ENCODE measurements at places on chromosomes 4 and X. TPM values are rescaled to one million over a fixed set of nuclear protein-coding genes. Genes with fewer than 3 reads are reported as not detected.
A peak's percentile ranks its signal among the peaks of the same experiment; 100 is the strongest.

DNA sequence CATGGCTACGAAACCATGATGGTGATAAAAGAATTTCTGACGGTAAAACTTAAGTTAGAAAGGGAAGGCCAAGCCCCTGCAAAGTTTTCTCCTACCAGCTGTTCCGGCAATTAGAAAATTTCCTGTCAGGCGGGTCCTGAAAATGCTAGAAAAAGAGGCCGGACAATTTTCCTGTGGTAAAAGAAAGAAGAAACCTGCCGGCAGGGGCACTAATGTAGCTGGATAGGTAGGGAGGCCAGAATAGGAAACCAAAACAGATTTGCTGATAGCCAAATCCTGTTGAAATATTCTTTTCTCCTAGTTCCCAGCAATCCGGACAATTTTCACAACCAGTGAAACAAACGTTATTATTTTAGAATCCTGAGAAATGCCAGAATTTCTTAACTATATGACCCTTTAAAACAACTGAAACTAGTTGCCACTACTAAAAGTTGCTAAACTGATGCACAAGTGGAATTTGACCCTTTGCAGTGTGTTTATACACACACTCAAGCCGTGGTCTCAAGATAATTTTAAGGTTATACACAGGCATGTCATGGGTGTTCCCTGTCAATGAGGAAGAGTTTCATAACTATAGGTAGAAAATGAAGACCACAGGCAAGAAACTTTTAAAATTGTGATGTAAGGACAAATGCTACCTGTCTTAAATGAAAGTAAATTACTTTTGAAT is 47.7 kb downstream of the RPS6KA3 start:
- H3K4me3 ChIP-seq = no peak overlapping the region
- no peaks in the 10 kb centered on the region for H3K36me3 ChIP-seq
- no peaks in the 10 kb centered on the region for H3K27me3 ChIP-seq
- no peak overlapping the region for H3K27ac ChIP-seq
- DNase-seq = no peak

GRCh38 chrX:119095936-119096335 is 23.1 kb downstream of the CT47C1 start:
- no peaks in the 10 kb centered on the region for H3K4me1 ChIP-seq
- DNase-seq = no peak
- H3K36me3 ChIP-seq = no peaks in the 10 kb centered on the region
- H3K4me3 ChIP-seq = no peak overlapping the region
- H3K27me3 ChIP-seq = no peaks in the 10 kb centered on the region
- no peak overlapping the region for H3K27ac ChIP-seq

The TMPRSS11E gene
- total RNA-seq = not detected

- H3K4me3 ChIP-seq = no peak overlapping the region
- H3K4me1 ChIP-seq = peaks cover 15% of the 10 kb centered on the region
- no peaks in the 10 kb centered on the region for H3K36me3 ChIP-seq
- H3K27ac ChIP-seq = peak overlapping the region; percentile 14
These were observed 196.2 kb upstream of the PGRMC2 start for GRCh38 chr4:128483816-128484215.

DNA sequence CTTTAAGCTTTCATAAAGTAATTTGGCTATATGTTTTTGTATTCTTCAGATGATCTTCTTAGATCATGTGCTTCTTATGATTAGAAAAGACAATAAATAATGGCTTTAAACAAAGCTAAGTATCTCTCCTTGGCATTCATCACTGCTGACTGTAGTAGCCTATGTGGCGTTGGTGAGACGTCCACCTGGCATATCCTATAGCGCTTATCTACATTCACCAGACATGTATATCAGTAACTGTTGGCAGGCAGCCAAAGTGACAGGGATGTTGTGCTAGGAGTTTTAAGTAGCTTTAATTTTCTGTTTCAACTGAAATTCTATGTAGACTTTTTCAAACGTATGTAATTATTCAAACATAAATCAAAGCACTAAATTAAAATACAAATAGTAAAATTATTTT is 276.4 kb downstream of the IL15 start:
- no peak overlapping the region for H3K4me3 ChIP-seq
- H3K36me3 ChIP-seq = no peaks in the 10 kb centered on the region
- no peak overlapping the region for H3K27ac ChIP-seq
- no peaks in the 10 kb centered on the region for H3K27me3 ChIP-seq
- H3K4me1 ChIP-seq = no peaks in the 10 kb centered on the region

DNA sequence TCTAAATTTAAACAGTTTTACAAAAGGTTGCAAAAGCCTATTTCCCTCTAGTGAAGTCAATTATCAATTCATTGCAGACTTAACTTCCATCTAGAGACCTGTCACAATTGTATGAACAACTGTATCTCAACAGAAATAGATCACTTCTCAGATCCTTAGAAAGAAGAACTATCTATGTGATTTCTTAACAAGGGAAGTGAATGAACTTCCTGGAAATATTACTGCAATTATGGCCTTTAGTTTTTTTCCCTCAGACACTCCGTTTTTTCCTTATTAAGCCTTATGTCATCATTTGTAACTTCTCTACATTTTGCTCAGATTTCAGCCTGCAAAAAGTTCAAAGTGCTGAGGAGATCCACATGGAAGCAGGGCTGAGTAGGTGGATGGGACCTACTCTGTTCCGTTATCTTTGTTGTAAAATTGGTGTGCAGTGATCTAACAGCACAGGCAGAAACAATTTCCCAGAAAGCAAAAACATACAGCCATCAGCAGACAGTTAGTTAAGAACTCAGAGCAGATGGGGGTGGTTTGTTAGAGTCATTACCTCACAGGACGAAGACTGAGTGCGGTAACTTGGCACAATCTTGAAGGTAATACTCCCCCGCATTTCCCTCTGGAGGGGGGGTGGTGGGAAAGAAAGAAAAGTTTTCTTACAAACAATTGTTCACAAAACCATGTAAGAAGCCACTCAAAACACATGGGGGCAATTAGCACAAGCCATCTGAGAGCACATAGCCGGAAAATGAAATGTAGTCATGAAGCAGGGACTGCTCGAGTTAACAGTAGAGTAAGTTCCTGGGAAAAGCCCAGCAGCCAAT is 112.3 kb downstream of the NYX start:
- no peaks in the 10 kb centered on the region for H3K27me3 ChIP-seq
- no peaks in the 10 kb centered on the region for H3K36me3 ChIP-seq
- H3K4me3 ChIP-seq = no peak overlapping the region
- H3K4me1 ChIP-seq = peaks cover 27% of the 10 kb centered on the region
- H3K27ac ChIP-seq = peak overlapping the region; percentile 71

The HTATSF1 gene
- 90.4 TPM for total RNA-seq

DNA sequence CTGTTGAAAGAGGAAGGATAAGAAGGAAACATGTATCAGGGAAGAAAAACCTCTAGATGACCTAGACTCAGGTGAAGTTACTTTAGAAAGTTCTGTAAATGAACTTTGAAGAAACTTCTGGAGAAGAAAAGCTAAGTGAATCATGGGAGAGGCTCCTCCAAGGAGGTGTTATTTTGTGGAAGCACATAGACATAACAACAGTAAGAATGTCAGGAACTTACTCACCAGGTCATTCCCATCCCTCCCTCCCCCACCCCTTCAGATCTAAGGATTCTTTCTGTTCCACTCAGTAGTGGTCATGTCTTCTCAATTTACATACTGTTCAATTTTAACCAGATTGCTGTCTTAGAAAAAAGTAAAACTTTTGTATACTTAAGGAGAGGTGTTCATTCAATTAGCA is 310.5 kb upstream of the DDX53 start:
- H3K4me3 ChIP-seq = no peak overlapping the region
- H3K4me1 ChIP-seq = no peaks in the 10 kb centered on the region
- no peaks in the 10 kb centered on the region for H3K27me3 ChIP-seq
- H3K36me3 ChIP-seq = no peaks in the 10 kb centered on the region

- no peak for DNase-seq
- no peak overlapping the region for H3K4me3 ChIP-seq
- H3K4me1 ChIP-seq = peaks cover 4% of the 10 kb centered on the region
- no peaks in the 10 kb centered on the region for H3K27me3 ChIP-seq
- no peaks in the 10 kb centered on the region for H3K36me3 ChIP-seq
These were observed 51.0 kb downstream of the NIPAL1 start for GRCh38 chr4:48067536-48067935.

DNA sequence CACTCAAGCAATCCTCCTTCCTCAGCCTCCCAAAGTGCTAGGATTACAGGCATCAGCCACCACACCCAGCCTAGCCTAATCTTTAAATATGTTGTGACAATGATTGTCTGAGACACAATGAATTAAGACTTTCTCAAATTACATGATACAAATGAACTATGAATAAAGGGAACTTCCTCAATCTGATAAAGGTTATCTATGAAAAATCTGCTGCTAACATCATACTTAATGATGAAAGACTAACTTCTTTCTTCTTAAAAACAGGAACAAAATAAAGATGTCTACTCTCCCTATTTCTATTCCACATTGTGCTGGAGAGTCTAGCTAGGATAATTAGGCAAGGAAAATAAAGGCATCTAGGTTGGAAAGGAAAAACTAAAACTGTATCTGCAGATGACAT is 60.0 kb downstream of the PDHA1 start:
- H3K27ac ChIP-seq = no peak overlapping the region
- DNase-seq = no peak
- no peaks in the 10 kb centered on the region for H3K27me3 ChIP-seq
- no peak overlapping the region for H3K4me3 ChIP-seq
- H3K36me3 ChIP-seq = no peaks in the 10 kb centered on the region

DNA sequence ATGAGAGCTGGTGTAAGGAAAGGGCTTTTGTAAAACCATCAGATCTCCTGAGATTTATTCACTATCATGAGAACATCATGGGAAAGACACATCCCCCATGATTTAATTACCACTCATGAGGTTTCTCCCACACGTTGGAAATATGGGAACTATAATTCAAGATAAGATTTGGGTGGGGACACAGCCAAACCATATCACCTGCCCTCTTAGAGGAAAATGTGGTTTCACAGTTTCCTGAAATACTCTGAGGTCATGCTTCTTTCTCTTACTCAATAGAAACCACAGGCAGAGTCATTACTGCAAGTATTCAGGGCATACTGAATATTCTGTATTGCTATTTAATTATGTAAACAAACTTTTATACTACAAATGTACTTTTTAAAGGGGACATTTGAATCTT is 1453.3 kb downstream of the PCDH18 start:
- no peak for DNase-seq
- H3K36me3 ChIP-seq = no peaks in the 10 kb centered on the region
- H3K27me3 ChIP-seq = no peaks in the 10 kb centered on the region
- H3K4me3 ChIP-seq = no peak overlapping the region
- no peaks in the 10 kb centered on the region for H3K4me1 ChIP-seq

The CHRDL1 gene
- 0.89 TPM for total RNA-seq

The FUNDC1 gene
- 21.0 TPM for total RNA-seq

The OTC gene
- total RNA-seq = not detected

The NSDHL gene
- 6.8 TPM for total RNA-seq

DNA sequence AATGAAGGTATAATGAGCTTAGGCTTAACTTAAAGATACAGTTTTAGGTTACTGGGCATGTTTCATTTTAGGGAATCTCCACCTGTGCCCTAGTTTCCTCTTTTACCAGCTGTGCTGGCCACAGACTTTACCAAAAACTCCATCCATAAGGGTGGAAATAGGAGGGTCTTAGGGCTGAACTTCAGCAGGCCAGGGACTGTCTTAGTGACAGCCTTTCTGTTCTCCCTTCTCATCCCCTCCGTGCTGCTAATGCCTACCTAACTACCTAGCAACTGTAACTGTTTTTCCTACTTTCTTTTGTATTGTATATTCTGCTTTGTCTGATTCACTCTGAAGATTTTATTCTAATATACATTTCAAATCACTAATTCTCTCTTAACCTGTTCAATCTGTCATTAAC is 1375.3 kb downstream of the PCDH18 start:
- H3K27ac ChIP-seq = no peak overlapping the region
- no peaks in the 10 kb centered on the region for H3K36me3 ChIP-seq

DNA sequence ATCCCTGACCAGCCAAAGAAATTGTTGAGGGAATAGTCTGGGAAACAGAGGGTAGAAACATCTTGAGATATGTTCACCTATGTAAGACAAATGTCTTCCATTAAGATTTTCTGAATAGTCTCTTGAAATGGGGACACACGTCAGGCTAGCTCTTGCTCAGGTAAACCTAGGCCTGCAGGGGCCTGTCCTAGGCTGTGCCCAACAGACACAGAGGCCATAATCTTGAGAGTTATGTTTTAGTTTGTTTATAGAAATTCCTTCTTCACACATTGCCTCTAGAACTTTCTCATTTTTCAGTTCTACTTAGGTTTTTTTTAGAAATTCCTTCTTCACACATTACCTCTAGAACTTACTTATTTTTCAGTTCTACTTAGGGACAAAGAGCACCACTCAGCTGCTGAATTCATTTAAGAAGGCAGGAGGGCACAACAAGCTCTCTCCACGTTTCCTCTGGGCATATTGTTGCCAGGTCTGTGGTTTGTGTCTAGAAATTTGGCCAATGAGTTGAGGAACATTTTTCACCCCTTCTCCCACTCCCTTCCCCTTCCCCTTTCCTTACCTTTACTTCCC is 94.9 kb downstream of the ARHGAP24 start:
- DNase-seq = no peak
- no peak overlapping the region for H3K27ac ChIP-seq
- H3K27me3 ChIP-seq = no peaks in the 10 kb centered on the region
- H3K4me3 ChIP-seq = no peak overlapping the region

- no peaks in the 10 kb centered on the region for H3K4me1 ChIP-seq
- peaks cover 5% of the 10 kb centered on the region for H3K36me3 ChIP-seq
- H3K27ac ChIP-seq = no peak overlapping the region
- no peaks in the 10 kb centered on the region for H3K27me3 ChIP-seq
- no peak for DNase-seq
- no peak overlapping the region for H3K4me3 ChIP-seq
These were observed 206.0 kb downstream of the DCTD start for GRCh38 chr4:182711211-182711610.

- no peaks in the 10 kb centered on the region for H3K27me3 ChIP-seq
- H3K4me3 ChIP-seq = no peak overlapping the region
- H3K27ac ChIP-seq = no peak overlapping the region
- peaks cover 3% of the 10 kb centered on the region for H3K4me1 ChIP-seq
- no peaks in the 10 kb centered on the region for H3K36me3 ChIP-seq
These were observed 5.1 kb upstream of the RPS3A start for GRCh38 chr4:151094290-151094751.

The EGFL6 gene
- total RNA-seq = not detected

- DNase-seq = no peak
- no peak overlapping the region for H3K4me3 ChIP-seq
- no peaks in the 10 kb centered on the region for H3K27me3 ChIP-seq
- no peaks in the 10 kb centered on the region for H3K36me3 ChIP-seq
- H3K4me1 ChIP-seq = no peaks in the 10 kb centered on the region
These were observed 54.7 kb downstream of the DKK2 start for GRCh38 chr4:106981431-106981830.

DNA sequence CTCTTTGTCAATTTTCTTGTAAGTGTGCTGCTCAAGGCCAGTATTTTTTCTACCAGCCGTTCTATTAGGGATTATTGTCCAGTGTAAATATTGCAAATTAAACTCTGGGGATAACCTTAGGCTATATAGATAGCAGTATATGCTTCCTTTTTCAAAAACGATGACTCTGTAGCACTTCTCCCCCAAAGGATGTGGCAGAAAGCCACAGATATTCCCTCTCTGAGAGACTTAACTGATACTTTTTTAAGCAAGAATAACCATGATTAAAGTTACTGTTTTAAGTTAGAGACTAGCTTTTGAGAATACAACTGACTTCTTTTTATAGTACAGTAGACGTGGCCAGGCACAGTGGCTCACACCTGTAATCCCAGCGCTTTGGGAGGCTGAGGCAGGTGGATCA is 130.0 kb downstream of the FHIP1A start:
- H3K4me3 ChIP-seq = no peak overlapping the region
- H3K36me3 ChIP-seq = no peaks in the 10 kb centered on the region
- H3K4me1 ChIP-seq = peaks cover 16% of the 10 kb centered on the region

The GLOD5 gene
- not detected for total RNA-seq
